Daoy (cell line): ENCODE measurements at places on chromosomes 1 and 21. TPM values are rescaled to one million over a fixed set of nuclear protein-coding genes. Genes with fewer than 3 reads are reported as not detected.

GRCh38 chr1:20354610-20355009, 63.9 kb downstream of the VWA5B1 start:
- no peak for DNase-seq

DNA sequence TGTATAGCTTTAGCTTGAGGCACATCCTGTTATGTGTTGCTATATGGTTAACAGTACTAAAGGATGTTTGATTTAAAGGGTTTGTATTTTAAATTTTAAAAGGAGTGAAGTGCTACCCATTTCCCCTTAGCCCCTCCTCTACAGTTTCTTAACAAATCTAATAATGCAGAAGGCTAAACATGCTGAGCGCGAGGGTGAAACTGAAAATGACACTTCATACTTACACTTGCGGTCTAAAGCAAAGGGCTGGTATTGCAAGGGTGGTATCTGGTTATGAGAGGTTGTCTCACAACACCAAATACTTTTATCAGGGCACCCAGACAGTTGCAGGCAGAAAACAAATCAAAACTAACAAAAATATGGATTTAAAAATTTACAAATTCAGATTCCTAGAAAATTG, 172.3 kb downstream of the SIPA1L2 start:
- DNase-seq = no peak

DNA sequence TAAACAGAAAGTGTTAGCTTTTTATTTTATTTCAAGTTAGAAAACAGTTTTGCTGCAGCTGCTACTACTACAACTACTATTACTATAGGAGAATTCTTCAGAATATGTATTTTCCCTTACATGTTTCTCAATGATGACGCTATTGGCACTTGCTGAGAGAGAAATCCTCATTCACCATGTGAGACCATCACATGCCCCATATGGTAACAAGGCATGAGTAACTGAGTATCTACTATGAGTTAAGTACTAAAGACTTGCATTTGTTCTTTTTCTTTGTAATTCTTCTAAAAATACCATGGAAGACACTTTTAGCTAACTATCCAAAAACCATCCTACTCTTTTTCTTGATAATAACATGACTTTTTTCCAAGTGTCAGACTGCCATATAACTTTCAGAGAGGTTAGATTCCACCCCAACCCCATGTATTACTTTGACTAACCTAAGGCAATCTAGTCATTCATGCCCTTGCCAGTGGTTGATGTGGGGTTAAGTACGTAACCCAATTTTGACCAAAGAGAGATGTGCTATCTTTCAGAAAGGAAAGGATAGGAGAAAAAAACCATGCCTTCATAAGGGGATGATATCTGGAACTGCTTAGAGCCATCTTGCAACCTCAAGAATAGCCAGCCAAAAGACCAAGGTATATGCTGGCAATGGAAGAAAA, 42.9 kb downstream of the COP1 start:
- DNase-seq = no peak

DNA sequence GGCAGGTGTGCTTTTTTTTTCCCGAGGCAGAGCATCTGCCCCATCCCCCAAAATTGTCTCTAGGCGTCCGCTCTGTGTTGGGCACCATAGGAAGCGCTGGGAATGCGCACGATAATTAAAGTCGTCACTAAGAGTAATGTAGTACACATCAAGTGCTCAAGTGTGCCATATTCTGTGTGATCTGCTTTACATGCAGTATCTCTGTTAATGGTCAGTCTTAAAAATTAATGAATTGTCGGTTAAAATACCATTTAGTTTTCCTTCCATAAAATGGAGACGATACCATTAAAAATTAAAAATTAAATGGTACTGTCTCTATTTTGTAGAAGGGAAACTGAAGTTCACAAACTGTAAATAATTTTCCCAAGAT, 544 bp upstream of the CCT8 start:
- no peak for DNase-seq

Gene CYP2J2
- total RNA-seq = 4.2 and 4.7 TPM in 2 replicates

Gene FCRL2
- not detected in 2 replicates for total RNA-seq

- peak; percentile 80 for DNase-seq
These were observed 2.2 kb downstream of the CYB5R1 start for GRCh38 chr1:202964791-202965410.

Gene SPRR2F
- total RNA-seq = not detected in 2 replicates

GRCh38 chr1:40339420-40340323, 22.6 kb upstream of the COL9A2 start:
- no peak for DNase-seq

DNA sequence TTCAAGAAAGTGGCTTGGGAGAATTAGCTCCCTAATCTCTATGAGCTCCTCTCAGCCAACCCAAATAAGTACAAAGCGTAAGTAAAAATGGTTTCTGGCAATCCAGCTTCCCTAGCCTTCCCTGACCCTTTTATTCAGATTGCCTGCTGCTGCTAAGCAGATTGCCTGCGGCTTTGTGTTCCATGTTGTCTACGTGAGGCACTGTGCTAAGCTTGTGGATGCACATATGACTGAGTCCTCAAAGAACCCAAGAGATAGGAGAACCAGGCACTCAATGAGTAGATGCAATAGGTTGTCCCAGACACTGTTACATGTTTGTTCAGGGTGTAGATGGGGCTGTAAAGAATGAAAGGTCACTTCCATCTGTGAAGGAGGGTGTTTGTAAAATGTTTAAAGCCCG, 6.3 kb upstream of the OSBPL9 start:
- DNase-seq = no peak

DNA sequence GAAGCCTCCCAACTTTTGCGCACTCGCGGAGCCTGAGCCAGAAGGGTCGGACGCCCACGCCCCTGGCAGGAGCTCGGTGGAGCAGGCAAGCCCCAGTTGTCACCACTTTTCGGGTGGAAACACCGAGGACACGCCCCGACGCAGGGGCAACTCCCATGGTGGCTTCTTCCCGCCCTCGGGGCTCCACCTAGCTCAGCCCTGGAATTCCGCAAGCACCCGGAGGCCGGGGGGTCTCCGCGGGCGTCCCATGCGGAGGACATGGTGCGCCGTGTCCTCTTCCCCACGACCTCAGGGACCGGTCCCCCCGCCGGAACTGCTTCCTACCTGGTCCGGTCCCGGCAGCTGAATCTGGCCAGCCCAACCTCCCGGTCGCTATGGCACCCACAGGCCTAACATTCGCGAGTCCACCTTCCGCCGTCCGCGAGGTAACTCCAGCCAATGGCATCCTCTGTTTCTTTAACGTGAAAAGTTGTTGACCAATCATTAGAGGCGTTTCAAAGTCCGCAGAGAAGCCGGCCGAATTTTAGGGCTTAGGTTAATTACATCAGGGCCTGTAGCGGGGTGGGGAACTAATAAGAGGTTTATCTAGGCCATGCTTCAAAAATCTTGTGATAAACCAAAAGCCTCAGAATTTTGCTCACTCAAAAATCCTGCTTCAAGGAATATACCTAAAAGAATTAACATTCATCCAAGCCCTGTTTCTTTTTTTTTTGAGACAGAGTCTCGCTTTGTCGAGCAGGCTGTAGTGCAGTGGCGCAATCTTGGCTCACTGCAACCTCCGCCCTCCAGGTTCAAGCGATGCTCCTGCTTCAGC, at the start of gene STPG1:
STPG1 (minus strand) TSS at position 433 of the 814 bp plus-strand sequence. CDS start 12,394 bp downstream, outside the sequence.
- DNase-seq = peak; percentile 85

DNA sequence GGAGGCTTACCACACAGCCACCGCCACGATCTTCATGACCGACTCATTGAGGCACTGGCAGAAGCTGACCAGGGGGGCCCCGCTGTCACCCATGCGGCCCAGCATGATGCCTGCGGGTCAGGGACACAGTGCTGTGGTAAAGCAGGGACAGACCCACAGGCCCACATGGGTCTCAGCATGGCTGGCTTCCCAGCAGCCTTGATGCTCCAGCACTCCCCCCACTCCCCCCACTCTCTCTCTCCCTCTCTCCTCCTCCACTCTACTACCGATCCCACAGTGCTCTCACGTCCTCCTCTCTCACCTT, 31.4 kb downstream of the PODN start:
- DNase-seq = no peak

Gene UBASH3A
- 0.18 TPM in 1 of 2 replicates, not detected in the other for total RNA-seq

DNA sequence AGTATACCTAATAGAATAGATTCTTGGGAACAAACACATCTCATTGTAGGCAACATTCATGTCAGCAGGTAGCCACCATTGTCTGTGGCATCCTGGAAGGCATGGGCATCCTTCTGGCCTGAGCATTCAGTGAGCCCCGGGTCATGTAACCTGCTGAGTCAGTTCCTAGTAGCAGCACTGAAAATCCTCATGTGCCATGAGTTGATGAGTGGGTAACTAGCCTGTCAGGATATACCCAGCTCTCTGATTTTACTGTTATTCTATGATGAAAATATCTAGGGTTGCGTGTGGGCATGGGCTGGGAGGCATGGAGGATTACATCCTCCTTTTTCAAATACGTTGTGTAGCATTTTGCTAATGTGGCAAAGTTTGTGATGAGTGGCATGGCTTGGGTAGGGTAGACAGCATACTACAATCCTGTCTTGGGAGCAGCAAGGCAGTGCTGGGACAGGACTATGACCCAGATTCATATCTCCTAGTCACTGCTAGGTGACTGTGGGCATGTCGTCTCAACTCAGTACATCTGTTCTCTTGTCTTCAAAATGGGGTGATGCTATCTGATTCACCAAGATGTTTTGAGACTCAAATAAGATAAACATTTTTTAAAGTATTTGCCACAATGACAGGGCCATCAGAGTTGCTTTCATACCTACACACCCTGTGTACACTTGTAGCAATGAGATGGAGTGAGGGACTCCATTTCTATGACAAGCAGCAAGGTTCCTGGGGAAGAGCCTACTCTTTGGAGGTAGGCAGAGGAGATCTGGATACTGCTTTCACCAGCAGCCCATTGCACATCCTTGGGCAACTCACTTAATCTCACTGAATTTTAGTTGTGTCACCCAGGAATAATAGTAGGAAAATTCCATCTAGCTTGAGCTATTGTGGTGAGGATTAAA, 62.5 kb downstream of the CD58 start:
- DNase-seq = no peak

DNA sequence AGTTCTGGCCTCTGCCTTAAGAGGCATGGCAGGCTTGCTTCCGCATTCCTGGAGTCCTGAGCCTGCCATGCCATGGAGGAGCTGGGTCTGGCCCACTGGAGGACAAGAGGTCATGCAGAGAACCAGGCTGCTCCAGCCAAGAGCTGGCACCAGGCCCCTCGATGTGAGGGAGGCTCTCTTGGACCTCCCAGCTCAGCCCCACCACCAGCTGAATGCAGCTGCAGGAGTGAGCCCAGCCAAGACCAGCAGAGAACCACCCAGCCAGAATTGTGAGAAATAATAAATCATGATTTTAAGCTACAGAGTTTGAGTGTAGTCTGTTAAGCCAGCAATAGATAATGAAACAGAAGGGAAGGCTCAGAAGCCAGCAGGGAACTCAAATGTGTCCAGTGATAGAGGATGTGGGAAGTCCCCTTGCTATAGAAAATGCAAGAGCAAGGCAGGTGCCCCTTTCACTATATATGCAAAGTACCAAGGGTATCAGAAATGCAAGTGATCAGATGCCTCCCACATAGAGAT, 118.4 kb downstream of the HIVEP3 start:
- DNase-seq = no peak

- DNase-seq = peak; percentile 92
These were observed 1.7 kb downstream of the CLDN14 start for GRCh38 chr21:36478207-36478701.

Gene RPTN
- total RNA-seq = not detected in 2 replicates

Gene BMP8B
- 0.51 and 0.86 TPM in 2 replicates for total RNA-seq

DNA sequence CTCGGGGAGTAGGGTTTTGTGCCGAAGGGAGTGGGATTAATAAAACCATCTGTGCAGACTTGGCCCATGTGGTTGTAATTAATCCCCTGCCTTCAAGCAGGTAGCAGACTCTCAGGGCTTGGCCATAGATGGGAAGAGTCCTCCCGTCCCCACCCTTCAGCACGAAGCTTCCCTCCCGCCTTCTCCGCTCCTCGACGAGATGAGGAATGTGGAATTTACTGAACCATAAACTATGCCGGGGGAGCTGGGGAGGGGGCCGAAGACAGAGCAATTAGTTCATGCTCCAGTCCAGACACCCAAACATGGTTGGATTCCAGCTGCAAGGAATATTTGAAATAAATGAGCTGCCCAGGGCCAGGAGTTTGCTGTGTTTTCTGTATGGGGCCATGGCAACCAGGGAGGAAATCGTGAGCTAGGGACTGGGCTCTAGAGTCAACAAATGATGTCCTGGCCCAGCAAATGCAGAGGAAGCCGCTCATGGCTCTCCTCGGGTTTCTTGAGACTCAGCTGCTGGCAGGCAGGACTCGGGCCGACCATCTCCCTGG, 78.8 kb downstream of the SPSB1 start:
- peak; percentile 70 for DNase-seq

Gene RNF186
- not detected in 2 replicates for total RNA-seq

Gene RAD54L
- total RNA-seq = 19.9 and 22.5 TPM in 2 replicates

GRCh38 chr1:164748253-164748899, 189.4 kb downstream of the PBX1 start:
- peak; percentile 81 for DNase-seq

DNA sequence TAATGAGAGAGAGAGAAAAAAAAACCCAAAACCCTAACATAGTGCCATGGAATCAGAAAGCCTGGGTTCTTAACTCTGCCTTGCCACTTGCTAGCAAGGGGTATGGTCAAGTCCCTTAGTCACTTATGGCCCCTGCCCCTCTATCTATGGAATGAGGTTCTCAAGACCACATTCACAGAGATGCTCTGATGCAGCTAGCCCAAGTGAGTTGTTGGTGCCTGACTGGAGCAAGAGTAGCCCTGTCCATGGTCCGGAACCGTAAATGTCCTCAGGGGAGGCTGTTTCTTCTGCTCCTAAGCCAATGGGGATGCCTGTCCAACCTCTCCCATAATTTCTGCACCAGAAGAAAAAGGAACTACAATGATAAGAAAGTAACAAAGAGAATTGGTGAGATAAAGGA, 56.8 kb downstream of the CSMD2 start:
- no peak for DNase-seq

DNA sequence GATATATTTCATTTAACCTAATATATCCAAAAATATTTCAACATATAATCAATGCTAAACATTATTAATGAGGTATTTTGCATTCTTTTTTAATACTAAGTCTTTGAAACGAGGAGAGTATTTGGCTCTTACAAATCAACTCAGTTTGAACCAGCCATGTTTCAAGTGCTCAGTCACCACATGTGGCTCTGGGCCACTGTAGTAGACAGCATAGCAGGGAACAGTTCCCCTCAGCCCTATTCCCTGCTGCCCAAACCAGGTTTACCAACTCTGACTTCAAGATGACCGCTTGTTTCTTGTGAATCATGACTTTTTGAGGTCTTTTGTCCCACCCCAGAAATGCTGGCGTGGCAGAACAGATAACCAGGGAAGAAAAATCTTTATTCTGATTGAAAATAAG, 5.7 kb downstream of the ZNF672 start:
- DNase-seq = no peak

DNA sequence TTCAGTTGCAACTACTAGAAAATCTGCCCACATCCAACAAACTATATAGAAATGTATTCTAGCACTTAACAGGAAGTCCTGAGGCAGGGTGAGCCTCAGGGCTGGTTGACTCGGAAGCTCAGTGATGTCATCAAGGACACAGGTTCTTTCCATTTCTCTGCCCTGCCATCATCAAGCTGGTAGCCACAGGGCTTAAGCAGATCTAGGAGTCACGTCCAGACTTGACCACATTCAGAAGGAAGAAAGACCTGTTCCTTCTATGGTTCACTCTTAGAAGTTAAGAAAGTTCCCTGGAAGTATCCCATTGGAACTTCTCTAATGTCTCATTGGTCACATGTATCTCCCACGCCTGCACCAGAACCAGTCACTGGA, 438.1 kb downstream of the PRDM2 start:
- peak; percentile 52 for DNase-seq

Gene CNR2
- total RNA-seq = not detected in 2 replicates

GRCh38 chr21:17492415-17493168, 20.3 kb upstream of the CXADR start:
- DNase-seq = peak; percentile 71

Gene NUAK2
- total RNA-seq = 11.1 and 12.4 TPM in 2 replicates

- DNase-seq = no peak
These were observed 30.7 kb downstream of the AKNAD1 start for GRCh38 chr1:108826081-108826635.
